Stimulated activated CD8-positive, alpha-beta memory T cell treated with anti-CD3 and anti-CD28 coated beads, Interleukin-4, amount 100 ng/mL, for 4 hours (primary cell): ENCODE measurements at places on chromosomes 2 and 18.

DNA sequence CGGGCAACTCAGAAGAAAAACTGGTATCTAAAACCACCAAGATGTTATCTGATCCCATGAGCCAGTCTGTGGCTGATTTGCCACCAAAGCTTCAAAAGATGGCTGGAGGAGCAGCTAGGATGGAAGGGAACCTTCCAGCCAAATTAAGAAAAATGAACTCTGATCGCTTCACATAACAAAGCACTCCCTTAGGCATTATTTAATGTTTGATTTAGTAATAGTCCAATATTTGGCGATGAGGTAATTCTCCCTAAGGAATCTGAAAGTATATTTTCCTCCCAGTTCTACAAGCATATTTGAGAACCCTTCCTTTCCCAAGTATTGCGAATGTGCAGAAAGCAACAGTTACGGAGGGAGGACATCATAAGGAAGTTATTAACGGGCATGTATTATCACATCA, 156.6 kb downstream of the KCNJ3 start:
- DNase-seq = no peak

GRCh38 chr2:33958591-33958990, 359.5 kb upstream of the FAM98A start:
- DNase-seq = no peak

- no peak for DNase-seq
Observed at GRCh38 chr2:170814533-170815230, 2.0 kb upstream of the GAD1 start.

DNA sequence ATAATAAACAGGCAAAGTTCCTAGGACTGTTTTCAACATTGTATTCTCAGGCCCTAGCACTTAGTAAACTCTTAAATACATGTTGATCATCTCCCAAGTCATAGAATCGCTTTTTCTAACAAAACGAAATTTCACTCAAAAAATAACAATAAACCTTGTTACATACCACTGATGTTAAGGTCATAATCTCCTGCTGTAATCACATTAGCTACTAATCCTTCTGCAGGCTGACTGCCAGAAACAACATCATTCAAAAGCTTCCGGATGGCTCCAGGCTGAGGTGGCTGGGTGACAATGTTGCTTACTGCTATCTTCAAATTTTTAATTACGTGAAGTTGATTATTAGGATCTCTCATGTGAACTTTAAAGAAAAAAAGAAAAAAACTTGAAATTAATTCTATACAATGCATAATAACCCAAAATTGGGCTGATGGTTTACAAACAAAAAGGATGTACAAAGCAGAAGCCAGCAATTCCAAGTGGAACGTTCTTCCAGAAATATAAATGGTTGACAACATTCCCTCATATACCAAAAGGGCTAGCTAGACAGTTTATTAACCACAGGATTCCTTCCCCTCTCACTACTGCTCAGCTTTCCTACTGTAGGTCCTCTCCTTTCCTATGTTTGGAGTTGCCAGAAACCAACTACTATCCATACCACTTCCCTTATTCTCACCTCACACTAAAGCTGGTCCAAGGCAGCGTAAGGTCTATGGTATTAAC, 11.6 kb downstream of the TRAPPC8 start:
- no peak for DNase-seq

- DNase-seq = no peak
Observed at GRCh38 chr2:129233166-129233565, 746.3 kb upstream of the RAB6C start.

- DNase-seq = no peak
Observed at GRCh38 chr2:233600386-233600785, 17.0 kb upstream of the UGT1A8 start.

DNA sequence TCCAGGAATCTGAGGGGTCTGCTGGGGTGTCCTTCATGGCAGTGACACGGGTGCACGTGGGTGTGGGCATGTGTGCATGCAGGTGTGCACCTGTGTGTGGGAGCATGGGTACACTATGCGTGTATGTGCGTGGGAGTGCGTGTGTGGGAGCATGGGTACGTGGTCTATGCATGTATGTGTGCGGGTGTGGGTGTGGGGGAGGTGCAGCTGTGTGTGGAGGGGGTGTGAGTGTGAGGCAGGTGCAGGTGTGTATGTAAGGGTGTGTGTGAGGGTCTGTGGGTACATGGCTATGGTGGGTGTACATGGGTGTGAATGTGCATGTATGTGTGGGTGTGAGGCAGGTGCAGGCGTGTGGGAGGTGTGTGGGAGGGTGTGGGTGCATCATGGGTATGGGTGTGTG, 36.3 kb downstream of the EIPR1 start:
- no peak for DNase-seq

GRCh38 chr2:111167076-111167862, 46.6 kb downstream of the BCL2L11 start:
- DNase-seq = no peak

GRCh38 chr2:109320195-109320922, 191.4 kb downstream of the SH3RF3 start:
- DNase-seq = no peak

DNA sequence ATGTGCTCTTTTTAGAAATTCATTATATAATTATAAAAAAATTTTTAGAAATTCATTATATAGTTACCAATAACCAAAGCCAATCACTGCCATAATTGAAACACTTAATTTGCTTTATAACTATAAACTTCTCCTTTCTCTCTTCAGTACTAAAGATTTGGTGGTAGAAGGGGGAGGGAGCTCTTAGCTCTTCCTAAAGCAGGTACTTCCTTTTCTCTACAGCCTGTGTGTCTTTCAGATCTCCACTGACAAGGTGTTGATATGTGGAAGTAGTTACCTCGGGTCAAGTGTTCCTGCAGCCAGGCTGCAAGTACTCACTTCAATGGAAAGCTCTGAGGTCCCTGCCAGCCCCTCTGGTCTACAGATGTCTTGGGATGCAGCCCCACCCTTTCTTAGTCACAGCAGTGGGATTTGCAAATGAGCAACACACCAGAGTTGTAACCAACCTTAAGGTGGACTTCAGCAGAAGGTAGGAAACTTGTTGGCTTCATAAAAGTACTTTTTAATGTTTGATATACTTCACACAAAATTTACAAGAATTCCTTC, 690.0 kb downstream of the ARHGAP15 start:
- no peak for DNase-seq

GRCh38 chr18:68918216-68918615, 120.3 kb downstream of the CCDC102B start:
- DNase-seq = no peak

DNA sequence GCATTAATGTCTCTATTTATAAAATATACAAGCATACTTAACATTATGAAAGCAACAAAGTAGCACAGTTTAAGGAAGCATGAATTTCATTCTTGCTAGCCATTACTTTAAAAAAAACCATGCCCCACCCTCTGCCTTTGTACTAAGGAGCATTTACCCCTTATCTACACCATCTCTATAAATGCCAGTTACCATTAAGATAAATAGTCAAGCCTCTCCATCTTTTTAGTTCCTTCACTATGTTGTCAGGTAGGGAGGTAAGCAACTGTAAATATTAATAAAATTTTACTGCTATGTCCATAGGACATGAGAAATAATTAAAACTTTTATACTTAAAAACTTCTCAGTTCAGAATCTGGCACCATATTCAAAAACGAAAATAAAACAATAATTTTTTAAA, 42.1 kb downstream of the ROCK1 start:
- DNase-seq = no peak

- DNase-seq = no peak
Observed at GRCh38 chr2:171702781-171703556, 15.7 kb downstream of the DYNC1I2 start.

DNA sequence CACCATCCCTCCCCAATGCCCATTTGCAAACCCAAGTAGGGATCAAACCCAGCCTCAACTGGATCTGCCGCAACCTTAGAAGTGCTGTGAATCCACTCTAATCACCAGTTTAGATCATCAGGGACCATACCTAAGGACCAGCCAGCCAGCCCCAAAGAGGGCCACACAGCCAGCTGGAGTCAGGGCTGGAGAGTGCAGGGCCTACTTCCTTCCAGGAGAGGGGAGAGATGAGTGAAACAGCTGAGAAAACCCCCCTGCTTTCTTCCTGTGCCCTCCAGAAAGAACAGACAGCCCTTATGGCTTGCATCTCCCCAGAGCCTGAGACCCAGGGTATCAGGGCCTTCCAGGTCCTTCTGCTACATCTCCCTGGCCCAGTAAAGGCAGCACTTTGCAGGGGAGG, 25.8 kb downstream of the YPEL5 start:
- no peak for DNase-seq

- no peak for DNase-seq
Observed at GRCh38 chr2:58006256-58006951, 40.2 kb upstream of the VRK2 start.

DNA sequence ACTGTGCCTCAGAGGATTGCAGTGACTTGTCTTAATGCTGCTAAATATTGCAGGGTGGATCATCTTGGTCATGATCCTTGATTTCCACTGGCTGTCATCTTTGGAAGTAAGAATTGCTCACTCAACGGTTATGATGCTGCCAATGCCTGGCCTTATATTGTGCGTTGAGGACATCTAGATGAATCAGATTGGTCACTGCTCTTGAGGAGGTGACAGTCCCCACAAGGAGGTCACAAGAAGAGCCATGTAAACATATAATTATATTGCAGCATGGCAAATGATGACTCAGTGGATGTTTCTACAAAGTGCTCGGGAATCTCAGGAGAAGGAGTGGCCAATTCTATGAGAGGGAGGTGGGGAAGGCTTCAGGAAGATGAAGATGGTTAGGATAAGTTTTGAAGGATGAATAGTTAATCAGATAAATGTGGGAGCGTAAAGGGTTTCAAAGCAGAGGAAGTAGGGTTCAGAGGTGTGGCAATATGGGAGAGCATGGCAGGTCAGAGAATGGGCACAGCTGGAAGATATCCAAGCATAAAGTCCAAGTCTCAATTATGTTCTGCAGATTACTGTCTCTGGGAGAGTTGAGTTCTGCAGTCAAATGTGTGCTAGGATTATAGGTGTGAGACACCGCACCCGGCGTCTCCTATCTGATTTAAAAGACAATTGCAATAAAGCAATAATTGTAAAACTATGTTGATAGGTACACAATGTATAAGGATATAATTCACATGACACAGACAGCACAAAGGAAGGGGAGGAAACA, 21.3 kb upstream of the TMEM131 start:
- no peak for DNase-seq

DNA sequence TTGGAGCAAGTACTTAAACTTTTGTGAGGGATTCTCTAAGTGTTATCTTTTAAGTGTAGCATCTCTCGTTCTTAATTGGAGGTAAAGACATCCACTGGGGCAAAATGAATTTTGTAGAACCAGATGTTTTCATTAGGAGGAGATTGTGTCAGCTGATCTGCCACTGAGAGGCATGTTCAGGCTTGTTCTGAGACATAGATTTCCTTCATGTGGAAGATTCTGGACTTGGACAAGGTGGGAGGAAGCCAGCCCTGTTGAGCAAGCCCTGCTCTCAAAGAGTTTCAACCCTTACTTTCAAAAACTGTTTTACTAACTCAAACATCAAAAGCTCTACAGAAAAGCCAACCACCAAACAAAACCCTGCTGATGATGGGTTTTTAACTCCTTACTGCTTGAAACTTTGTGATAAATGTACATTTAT, 6.5 kb downstream of the MAP4K4 start:
- no peak for DNase-seq

GRCh38 chr2:22800412-22800811, 584.6 kb upstream of the KLHL29 start:
- DNase-seq = no peak

- DNase-seq = no peak
Observed at GRCh38 chr2:241852981-241853631, 5.6 kb downstream of the PDCD1 start.

DNA sequence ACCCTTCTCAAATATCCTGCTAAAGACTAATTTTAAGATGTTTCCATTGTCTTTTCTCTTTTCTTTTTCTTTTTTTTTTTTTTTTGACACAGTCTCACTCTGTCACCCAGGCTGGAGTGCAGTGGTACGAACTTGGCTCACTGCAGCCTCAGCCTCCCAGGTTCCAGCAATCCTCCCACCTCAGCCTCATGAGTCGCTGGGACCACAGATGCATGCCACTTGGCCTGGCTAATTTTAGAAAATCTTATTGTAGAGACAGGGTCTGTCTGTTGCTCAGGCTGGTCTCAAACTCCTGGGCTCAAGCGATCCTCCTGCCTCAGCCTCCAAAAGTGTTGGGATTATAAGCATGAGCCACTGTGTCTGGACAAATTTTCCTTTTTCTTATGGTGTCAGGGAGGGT, 167.5 kb downstream of the MCFD2 start:
- DNase-seq = no peak

GRCh38 chr2:121052023-121052422, 233.0 kb downstream of the TFCP2L1 start:
- no peak for DNase-seq

- DNase-seq = no peak
Observed at GRCh38 chr2:98940102-98940501, 4.1 kb upstream of the CRACDL start.

DNA sequence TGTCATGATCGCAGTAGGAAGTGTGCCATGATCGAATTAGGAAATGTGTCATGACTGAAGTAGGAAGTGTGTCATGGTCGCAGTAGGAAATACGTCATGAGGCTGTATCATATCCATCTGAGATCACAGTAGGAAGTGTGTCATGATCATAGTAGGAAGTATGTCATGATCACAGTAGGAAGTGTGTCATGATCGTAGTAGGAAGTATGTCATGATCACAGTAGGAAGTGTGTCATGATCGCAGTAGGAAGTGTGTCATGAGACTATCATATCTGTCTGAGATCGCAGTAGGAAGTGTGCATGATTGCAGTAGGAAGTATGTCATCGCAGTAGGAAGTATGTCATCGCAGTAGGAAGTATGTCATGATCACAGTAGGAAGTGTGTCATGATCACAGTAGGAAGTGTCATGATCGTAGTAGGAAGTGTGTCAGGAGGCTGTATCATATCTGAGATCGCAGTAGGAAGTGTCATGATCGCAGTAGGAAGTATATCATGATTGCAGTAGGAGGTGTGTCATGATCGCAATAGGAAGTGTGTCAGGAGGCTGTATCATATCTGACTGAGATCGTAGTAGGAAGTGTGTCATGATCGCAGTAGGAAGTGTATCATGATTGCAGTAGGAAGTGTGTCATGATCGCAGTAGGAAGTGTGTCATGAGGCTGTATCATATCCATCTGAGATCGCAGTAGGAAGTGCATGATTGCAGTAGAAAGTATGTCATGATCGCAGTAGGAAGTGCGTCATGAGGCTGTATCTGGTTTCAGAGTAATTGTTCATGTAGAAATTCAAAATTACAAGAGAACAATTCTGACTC, 56.4 kb upstream of the NFATC1 start:
- DNase-seq = no peak

GRCh38 chr2:109726379-109727270, 67.5 kb upstream of the RGPD5 start:
- DNase-seq = no peak
